ENCODE measurements at places on chromosomes 2 and 18.

DNA sequence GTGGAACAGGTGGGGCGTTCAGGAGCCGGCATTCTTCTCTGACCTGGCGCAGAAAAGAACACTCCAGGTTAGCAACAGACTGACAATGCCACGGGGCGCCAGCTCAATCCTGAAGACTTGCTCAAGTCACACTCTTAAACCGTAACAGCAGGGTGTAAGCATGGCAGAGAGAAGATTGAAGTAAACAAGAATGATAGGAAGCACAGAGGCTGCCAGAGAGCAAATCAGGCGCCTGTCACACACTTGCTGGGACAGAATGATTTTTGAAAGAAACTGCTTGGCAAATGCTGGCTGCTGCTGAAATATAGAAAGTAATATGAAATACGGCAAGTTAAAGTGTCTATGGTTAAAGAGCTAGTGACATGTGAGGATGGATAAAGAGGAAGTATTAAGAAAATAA lies 80.5 kb downstream of the MEP1B start:
- DNase-seq: no peak

DNA sequence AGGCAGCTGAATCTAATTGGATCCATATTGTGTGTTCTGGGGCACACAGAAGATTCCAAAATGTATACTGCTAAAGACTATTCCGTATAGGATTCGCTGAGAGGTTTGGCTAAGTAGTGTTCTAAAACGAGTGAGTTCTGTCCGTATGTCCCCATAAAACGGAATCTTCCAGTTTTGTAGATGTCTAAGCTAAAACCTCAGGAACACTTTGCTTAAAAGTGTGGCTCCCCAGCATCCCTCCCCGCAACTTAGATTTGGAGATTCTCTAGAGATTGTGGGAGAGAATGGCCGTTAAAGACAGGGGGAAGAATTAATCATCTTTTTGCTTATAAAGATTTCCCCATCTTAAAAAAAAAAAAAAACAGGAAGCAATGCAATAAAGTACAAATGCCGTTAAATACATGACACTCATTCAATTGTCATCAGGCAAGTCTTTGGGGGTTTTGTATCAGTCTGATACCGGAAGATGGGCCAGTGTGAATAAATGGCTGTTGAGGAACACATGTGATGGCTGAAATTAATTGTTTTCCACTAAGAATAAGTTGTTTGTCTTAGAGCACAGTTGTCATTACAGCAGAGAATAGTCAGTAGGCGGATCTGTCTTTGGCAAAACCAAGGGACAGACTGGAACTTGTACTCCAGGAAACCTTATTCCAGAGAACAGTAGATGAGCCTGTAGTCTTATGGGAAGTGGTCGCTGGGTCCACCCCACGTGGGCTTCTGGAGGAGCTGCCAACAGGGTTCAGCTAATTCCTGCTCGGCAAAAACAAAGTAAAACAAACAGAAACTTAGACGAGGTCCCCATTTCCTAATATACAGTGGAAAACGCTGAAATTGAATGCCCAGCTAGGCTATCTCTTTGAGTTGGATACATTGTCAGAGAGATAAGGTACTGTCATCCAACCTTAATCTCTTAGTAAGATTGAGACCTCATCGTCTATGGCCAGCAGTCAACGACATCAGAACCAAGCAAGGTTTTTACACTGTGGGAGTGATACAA lies 1.7 kb downstream of the EMILIN2 start:
- DNase-seq: no peak

DNA sequence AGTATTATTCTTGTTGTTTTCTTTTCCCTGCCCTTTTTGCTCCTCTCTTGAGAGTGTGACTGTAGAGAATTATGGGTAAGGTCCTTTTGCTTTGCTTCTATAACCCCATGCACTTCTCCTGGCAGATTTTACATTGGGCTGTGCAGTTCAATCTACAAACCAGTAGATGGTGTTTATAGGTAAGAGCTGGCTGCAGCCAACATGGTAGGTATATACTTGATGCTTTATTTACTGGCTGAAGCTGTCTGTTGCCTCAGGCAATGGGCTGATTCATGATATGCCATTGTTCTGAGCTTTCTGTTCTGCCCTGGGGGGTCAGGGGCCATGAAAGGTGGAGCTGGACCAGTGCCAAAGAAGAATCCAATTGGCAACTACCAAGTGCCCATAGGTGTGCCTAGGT lies 48.3 kb upstream of the MYL1 start:
- no peak for DNase-seq

- DNase-seq: no peak
These were observed 239.0 kb upstream of the MMADHC start for GRCh38 chr2:149826471-149827125.

DNA sequence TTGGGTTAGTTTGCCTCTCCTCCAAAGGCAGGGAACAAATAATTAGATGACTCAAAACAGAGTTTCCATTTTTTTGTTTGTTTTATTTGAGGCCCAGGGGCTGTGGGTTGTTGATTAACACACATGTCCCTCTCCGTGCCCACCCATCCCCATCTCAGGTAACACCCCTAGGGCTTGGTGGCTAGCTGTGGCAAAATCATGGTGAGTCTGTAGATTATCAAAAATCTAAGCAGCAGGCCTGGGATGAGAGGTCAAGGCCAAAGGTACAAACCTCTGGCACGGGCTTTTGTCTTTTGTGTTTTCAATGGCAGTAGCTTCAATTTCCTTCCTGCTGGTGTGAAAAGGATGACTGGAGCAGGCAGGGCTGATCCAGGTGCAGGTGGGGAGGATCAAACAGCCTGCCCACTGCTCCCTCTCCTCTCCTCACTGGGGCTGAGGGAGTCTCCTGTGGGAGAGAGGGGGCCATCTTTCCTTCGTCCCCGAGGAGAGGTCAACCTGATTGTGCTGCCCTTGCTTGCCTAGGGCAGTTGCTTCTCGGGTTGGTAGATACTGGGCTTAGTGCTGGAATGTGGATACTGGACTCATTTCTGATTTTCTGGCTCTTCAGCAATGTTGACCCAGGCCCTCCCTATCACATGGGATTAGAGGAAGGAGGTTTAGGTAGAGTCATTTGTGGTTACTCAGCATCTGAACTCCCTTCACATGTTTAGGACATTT lies 31.9 kb upstream of the EML4 start:
- DNase-seq: no peak

GRCh38 chr2:39334529-39334928 lies 90.8 kb upstream of the CDKL4 start:
- DNase-seq: no peak

- no peak for DNase-seq
These were observed 6.4 kb upstream of the ATP9B start for GRCh38 chr18:79062806-79063205.

GRCh38 chr2:155905657-155906056 lies 426.9 kb downstream of the NR4A2 start:
- DNase-seq: no peak

DNA sequence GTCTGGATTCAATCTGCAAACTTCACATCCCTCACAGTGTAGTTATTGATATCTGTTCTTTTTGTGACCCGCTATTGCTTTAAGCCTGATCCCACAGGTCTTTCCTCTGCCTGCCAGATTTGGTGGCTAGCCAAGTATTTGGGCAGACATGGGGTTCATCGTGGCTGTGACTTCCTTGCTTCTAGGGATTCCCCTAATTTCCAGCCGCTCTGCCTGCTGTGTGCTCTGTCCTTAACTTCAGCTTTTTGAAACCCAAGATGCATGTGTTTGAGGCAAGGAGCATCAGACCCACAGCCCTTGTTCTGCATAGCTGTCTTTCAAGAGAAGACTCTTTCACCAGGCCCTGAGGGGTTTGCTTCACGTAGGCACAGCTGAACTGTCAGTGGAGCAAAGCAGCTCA lies 54.2 kb downstream of the NCAPH start:
- no peak for DNase-seq

- no peak for DNase-seq
These were observed 35.9 kb downstream of the ZFP36L2 start for GRCh38 chr2:43190311-43191052.

- DNase-seq: no peak
These were observed 796 bp downstream of the MYO1B start for GRCh38 chr2:191245869-191246531.

DNA sequence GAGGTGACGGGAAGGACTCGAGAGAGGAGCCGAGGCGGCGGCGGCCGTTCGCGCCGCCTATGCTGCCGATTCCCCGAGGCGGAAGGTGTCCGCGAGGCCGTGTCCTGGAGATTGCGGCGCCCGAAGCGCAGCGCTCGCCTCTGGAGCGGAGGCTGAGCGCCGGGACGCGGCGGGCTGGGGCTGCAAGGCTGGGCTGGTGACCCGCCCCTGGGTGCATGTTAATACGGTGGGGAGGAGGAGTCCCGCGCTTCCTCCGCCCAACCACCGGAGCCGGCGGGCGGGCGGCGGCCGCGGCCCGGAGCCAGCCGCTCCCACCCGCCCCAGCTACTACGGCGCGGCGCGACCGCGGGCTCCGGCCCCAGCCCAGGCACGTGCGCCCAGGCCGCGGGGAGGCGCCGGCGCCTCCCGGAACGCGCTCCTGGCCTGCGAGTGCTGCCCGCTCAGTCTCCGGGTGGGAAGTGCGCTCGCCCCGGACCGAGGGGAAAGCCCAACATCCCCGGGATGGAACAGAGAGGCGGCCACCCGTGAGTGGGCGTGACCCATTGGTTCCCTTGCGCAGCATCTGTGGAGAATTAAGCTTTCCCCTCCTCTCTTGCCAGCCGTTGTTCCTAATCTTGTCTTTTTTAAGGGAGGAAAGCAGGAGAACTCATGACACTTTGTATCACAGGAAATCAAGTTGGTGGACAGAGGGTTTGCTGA lies at the start of gene DLGAP1:
TSS of gene DLGAP1 (minus strand) at position 195 of the 699 bp plus-strand sequence.
- DNase-seq: peak; percentile 5

DNA sequence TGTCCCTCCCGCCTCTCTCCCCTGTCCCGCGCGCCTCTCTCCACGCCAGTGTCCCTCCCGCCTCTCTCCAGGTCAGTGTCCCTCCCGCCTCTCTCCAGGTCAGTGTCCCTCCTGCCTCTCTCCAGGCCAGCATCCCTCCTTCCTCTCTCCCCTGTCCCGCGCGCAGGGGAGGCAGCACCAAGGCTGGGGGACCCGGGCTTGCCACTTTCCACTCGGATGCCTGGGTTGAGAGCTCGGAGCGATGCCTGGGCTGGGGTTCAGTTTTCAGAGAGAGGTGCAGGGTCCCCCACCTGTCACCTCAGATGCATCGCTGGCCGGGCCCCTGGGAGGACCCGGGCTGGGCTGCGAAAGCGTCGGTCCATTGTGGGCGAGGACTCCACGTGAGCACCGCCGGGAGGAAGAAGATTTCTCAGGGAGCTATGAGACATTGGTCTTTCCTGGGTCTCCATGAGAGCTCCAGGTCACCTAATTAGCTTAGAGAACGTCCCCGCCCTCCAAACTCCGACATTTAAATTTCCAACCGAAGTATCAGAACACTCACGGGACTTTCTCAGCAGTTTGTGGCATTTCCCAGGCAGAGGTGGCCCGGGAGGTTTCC lies 2.1 kb downstream of the FBLN7 start:
- no peak for DNase-seq
